ENCODE measurements at places on chromosomes 2 and 18. TPM values are rescaled to one million over a fixed set of nuclear protein-coding genes. Genes with fewer than 3 reads are reported as not detected.

Gene IL1B
- not detected for total RNA-seq

Gene DNAJC5G
- total RNA-seq = 0.60 TPM

Gene C18orf63
- total RNA-seq = not detected

Gene WDPCP
- total RNA-seq = 5.4 TPM

Gene ABCG8
- not detected for total RNA-seq

Gene RTP5
- total RNA-seq = not detected
